NCI-H187 treated with DMSO at 0.1 percent for 48 hours (cell line): ENCODE measurements at places on chromosomes 7 and 10.
A peak's percentile ranks its signal among the peaks of the same experiment; 100 is the strongest.

- no peak for DNase-seq
These were observed 214.8 kb downstream of the CAMK1D start for GRCh38 chr10:12564173-12564572.

DNA sequence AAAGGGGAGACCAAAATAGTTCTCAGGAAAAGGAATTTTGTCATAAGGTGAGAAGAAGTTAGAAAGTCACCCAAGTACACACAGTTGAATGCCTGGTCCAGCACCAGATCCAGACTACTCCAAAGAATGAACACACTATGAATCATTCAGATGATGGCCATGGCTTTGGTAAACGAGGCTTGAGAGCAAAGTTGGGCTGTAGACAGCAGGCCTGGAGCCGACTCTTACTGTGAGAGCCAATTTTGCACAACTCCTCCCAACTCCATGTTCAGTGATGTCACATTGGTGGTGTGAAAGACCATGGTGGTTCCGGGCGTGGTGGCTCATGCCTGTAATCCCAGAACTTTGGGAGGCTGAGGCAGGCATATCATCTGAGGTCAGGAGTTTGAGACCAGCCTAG, 131.6 kb downstream of the PKD1L1 start:
- no peak for DNase-seq

DNA sequence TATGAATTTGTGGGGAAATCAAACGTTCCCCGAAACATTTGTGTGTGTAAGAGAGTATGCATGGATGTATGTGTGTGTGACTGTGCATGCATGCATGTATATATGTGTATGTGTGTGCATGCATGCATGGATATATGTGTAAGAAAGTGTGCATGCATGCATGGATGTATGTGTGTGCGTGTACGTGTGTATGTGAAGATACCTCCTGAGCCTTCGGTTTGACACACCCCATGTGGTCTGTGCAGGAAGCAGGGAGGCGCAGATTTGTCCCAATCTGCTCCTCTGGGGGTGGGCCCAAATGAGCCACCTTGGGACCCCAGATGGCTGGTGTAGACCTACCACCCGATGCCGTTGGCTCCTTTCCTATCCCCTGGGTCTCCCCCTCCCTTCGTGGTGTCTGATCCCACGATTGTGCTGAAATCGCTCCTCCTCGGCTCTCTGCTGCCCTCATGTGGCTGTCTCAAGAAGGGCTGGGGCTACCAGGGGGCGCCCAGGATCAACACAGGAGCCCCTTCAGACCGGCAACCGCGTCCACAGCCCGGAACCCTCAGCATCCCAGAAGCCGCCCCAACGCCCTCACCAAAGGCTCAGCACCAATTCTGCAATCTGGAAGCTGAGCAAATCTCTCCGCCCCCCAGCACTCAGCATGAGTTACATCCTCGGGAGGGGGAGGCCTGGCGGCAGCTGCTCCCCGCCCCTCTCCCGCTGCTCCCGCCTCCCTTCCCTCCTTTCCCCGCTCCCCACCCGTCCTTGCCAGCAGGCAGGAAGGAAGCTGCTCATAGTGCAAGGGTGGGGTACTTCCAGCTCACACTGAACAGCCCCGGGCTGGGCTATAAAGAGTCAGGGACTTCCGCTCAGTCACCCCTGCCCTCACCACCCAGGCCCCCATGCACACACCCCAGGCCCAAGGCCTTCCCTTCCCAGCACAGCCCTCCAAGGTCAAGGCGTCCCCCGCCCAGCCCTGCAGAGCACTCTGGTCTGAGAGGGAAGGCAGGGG, 2.3 kb upstream of the NOS3 start:
- DNase-seq, result peak; percentile 36

- no peak for DNase-seq
These were observed 68.2 kb upstream of the AHR start for GRCh38 chr7:17230099-17230807.

DNA sequence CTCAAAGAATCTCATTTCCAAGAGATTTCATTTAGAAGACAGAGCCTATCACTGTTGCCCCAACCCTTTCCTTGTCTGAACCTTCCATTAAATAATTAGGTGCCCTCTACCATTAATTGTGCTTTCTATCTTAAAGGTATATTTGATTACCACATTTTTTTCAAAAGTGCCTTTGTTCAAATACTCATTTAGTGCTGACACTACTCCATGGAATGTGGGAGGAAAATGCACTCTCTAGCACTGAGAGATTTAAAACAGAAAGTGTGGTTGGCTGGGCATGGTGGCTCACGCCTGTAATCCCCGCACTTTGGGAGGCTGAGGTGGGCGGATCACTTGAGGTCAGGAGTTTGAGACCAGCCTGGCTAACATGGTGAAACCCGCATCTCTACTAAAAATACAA, 119.8 kb downstream of the CACNA2D1 start:
- no peak for DNase-seq

DNA sequence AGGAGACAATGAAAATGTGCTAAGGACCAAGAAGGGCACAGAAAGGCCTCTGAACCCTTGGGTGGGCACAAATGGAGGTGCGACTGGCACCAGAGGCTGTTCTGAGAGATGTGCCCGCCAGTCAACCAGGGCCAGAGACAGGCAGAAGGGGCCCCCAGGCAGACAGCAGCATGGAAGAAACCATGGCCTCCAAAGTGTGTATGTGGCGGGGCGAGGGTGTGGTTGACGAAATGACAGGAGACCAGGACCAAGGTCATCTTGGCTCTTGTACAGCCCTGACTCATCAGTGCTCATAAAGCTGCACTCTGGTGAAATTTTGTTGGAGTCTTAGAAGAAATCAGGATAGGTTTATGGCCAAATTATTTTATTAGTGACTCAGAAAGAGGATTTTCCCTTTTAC, 4.0 kb upstream of the MRPS24 start:
- DNase-seq, result no peak

DNA sequence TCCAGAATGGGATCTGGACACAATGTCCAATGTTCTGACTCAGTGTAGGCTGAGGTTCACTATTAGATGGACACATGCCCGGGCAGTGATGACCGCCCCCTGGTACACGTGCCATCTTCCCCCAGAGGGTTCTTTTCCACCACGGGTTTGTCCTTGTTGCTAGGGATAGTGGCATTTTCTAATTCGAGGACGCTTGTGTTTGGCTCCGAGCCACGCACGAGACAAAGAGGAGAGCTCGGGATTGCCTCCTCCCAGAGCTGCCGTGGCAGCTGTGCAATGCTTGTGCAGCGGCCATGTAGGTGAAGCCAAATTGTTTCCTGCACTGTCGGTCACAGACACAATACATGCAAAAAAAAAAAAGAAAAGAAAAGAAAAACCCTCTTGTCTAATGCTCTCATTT, 207.5 kb downstream of the PAXIP1 start:
- DNase-seq, result no peak

- DNase-seq, result no peak
These were observed 753.3 kb downstream of the GRM8 start for GRCh38 chr7:126499481-126499880.

DNA sequence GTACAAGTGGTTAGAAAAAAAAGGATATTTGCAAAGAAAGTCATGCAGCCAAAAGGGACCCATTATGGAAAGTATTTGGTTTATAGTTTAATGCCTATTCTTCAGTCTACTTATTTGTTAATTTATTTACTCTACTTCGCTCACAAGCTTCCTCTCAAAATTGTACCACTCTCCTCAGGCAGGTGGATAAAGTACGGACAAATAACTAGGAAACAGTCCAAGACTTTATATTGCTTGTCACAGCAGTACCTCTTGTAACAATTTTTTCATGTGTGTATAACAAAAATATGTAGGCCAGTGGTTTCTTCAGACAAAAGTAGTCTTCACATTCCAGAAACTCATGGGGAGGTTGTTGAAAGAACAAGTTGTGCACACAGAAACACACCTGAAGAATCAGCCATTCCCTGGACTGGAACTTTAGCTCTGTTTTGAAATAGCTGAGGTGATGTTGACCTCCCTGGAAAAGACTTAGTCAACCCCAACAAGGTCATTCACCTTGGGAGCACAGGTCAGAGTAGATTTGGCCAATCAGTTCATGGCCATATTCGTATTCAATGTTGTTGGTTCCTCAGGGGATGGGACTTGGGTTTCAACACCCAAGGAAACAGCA, 73.4 kb downstream of the TES start:
- no peak for DNase-seq

DNA sequence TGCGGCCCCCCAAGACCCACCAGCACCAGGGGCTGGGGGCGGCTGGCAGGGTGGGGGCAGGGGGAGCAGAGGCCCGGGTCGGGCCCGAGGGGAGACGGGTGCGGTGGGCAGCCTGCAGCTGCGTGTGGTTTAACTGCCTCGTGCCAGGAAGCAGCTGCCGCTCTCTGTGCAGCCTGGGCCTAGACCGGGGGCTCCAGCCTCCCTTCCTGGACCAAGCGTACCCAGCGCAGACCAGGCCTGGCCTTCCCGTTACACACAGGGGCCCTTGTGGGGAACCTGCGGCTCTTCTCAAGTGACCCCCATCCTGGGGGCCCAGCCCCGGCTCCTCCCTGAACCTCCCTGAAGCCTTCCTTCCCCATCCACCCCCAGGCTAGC, 6.6 kb upstream of the INTS1 start:
- DNase-seq, result no peak

GRCh38 chr7:48636391-48637015, 287.8 kb upstream of the CDC14C start:
- no peak for DNase-seq

DNA sequence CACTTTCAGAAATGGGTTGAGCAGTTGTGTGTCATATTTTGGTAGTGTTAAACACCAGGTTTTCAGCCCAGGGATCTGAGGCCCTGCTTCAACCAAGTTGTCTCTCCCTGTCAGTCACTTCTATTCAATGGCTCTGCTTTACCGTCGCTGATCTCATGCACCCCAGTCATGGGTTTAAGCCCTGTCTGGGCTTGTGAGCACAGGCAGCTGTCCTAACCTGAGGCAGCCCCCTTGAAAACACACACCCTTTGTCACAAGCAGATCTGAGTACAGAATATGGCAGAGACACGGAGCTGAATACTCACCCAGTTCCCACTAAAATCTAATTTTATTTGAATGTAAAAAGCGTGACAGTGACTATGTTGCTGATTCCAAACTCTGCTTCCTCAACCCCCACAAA, 110.6 kb upstream of the GLI3 start:
- no peak for DNase-seq
